Activated CD4-positive, alpha-beta T cell treated with anti-CD3 and anti-CD28 coated beads, Interleukin-2, amount 50 U/mL, for 1 hour (primary cell): ENCODE measurements at places on chromosomes 1 and 21.

DNA sequence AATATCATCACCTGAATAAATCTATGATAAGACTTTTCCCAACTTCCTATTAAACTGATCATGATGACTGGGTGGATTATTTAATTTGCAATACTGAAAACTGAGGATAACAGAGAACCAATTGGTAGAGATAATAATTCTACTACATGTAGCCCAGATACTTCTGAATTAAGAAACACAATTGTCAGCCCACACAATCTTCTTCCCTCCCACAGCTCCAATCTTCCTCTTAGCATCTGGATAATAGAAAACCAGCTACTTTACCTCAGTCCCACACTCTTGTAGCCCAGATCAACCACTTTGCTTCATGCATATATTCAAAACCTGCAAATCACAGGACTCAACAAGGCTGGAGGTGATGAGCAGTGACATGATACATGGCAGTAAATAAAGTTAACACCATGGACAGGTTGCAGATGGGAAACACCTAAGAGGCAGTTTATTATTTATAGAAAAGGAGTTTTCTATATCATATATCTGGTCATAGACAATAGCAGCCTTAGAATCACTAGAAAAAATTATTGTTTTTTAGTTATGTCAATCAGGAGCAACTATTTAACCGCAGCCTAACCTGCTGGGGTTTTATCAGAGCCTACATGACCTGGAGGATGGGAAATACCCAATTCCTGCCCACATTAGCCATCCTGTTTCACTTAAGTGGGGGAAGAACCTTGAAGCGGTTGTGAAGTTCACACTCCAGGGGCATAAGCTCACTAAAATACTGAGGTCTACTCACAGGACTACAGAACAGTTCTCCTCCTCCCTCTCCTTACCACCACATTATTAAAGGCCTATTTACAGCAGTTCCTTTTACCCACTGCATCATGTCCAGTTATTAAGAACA is 16.7 kb downstream of the FRRS1 start:
- no peak for DNase-seq

DNA sequence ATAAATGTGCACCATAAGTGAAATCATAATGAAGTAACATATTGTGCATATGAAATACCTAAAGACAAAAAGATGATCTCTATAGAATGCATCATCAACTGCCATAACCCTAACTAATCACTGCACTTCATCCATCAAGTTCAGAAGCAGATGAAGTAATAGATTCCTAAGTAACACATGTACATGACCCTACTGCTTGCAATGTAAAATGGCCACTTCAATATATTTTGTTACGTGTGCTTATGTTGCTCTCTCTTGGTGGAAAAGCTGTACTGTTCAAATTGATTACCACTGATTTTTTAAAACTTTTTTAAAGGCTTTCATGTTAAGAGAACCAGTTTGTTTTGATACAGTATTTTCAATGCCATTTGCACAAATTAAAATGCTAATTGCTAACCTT is 141.8 kb downstream of the TTLL7 start:
- DNase-seq: no peak

DNA sequence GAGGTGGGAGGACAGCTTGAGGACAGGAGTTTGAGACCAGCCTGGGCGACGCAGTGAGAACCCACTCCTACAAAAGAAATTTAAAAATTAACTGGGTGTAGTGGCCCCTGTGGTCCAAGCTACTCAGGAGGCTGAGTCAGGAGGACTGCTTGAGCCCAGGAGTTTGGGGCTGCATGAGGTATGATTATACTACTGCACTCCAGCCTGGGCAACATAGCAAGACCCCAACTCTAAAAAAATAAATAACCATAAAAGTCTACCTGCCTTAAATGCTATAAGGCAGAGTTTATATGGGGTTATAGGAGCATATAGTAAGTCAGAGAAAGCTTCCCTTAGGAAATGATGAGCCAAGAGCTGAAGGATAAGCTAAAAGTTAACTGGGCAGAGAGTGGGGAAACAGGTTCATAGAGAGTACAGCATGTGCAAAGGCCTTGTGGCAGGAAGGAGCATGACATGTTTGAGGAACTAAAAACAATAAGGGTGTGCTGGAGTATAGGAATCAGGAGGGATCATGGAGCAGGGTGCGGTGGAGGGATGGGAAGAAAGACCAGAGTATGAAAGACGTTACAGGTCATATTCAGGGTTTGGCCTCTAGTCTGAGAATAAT is 68.3 kb downstream of the ADSS2 start:
- no peak for DNase-seq

DNA sequence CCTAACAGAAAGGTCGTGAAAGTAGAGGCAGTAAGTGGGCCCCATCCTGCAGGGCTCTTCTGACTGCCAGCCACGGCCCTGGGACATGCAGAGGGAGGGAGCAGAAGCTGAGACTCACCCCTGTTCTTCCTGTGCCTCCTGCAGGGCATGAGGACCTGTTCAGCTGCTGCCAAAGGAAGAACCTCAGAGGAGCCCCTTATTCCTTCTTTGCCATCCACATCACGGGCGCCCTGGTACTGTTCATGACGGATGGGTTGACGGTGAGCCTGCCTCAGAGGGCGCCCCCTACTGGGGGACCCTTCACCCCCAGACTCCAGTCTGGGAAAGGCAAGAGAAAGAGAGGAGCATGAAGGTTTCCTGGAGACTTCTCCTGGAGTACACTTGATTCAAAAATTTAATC is 47.1 kb downstream of the ELK4 start:
- no peak for DNase-seq

- DNase-seq: no peak
These were observed 22.3 kb downstream of the PPFIA4 start for GRCh38 chr1:203048555-203049051.

- no peak for DNase-seq
These were observed 52.3 kb downstream of the SPATA46 start for GRCh38 chr1:162324396-162324795.

GRCh38 chr1:112536561-112536960 is 27.8 kb downstream of the WNT2B start:
- DNase-seq: no peak

DNA sequence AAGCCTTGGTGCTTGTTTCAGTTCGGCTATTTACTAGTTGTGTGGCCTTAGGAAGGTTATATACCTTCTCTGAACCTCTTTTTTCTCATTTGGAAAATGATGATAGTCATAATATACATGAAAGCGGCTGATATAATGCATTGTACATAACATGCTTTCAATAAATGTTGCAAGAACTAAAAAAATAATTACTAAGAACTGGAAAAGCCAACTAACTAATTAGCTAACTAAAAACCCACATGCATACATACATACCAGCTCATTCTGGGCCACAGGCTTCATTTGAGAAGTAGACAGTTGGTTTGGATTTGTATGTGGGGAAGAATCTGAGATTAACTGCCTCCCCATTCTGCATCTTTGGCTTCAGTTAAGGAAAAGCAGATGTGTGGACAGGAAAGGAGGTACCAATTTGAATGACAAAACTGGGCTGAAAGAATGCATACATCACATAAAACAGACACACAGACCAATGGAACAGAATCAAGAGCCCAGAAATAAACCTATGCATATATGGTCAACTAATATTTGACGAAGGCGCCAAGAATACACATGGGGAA is 217.9 kb downstream of the TM2D1 start:
- no peak for DNase-seq

DNA sequence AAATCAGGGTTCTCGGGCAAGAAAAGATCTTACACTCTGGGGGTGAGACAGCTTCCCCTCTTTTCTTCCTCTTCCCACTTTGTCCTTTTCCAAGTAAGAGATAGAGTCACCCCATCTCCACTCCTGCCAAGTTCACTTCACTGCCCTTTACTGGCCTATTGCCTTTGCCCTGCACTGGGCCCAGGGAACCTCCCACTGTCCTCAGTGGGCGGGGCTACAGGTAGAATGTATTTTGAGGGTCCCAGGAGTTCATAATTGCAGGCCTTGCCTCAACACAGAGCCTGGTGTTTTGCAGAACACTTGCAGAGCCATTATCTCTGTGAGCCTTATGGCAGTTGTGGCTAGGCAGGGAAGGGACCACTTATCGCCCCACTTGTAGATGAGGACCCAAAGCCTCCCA is 3.3 kb downstream of the AMPD2 start:
- DNase-seq: no peak

- DNase-seq: no peak
These were observed 83.2 kb upstream of the PPM1J start for GRCh38 chr1:112798292-112798691.

- no peak for DNase-seq
These were observed 64.3 kb upstream of the TINAGL1 start for GRCh38 chr1:31511848-31512615.

GRCh38 chr21:19013916-19014315 is 610.3 kb upstream of the TMPRSS15 start:
- DNase-seq: no peak

- no peak for DNase-seq
These were observed 55.8 kb upstream of the SELENON start for GRCh38 chr1:25744140-25744581.

GRCh38 chr1:115317101-115318012 is 20.7 kb downstream of the NGF start:
- DNase-seq: no peak

GRCh38 chr1:100575406-100575805 is 37.5 kb downstream of the GPR88 start:
- DNase-seq: no peak

DNA sequence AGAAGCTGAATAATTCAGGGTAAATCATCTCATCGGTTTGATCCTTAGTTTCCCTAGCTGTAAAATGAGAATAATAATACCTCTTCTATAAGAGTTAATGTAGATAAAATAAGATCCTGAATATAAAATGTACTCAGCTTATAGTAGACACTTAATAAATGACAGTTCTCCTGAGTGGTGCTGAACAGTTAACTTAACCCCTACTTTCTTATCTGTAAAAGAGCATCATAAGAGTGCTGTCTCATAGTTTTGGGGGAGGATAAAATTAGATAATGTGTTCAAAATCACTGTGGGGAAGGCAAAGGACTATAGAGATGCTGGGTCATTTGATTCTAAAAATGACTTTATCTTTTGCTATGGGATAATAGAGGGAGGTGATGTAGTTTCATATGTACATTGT is 593 bp downstream of the C8A start:
- DNase-seq: no peak

DNA sequence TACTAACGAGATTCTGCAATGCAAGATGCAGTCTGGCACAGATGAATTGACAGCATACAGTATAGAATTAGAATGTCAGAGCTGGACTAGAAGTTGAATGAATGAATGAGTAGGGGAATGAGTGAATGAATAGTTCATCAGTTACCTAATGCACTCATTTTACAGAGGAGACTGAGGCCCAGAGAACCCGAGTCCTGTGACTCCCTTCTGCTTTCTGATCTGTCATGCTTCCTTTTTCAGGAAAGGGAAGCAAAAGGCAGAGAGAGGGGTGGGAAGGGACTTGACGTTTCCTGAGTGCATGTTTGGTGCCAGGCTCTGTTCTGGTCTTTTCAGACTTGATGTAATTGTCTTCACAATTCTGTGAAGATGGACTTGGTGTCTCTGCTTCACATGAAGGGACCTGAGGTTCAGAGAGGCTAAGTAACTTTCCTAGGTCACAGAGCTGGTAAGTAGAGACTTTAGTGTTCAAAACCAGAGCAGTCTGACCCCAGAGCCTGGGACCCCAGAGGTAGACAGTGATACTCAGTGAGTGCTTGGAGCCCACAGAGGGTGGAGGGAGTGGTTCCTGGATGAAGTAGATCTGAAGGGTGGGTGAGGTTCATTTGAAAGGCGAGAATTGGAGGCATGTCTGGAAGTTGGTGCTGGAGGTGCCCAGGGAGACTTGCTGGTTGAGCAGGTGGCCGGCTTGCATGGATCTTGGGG is 8.0 kb upstream of the MEX3A start:
- no peak for DNase-seq

DNA sequence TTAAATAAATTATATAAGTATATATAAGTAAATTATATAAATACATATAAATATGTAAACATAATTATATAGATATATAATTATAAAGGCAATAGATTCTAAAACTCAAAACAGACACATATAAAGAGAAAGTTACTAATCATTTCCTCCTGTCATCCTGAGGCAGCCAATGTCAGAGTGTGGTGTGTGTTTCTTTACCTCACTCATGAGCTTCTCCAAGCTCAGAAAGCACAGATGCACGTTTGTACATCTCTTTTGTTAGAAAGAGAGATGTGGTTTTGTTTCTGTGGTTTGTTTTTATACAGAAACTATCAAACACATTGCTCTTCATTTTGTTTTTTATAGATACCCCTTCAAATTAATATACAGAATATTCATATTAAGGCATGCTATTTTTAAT is 594.8 kb downstream of the USP25 start:
- DNase-seq: no peak

DNA sequence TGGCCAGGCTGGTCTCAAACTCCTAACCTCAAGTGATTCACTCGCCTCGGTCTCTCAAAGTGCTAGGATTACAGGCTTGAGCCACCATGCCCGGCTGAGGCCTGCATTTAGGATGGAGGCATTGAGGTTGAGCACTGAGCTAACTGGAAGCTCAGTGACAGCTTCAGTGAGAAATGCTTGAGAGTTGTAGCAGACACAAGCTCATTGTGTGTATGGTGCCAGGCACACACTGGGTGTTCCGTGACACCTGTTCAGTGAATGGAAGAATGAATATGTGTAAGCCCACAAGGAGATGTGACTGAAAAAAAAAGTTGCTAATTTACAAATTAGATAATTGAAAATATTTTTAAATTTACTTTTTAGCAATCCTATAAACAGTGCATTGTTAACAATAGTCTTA is 21.8 kb downstream of the LURAP1 start:
- DNase-seq: no peak

GRCh38 chr1:24111996-24112779 is at the start of gene MYOM3:
Gene MYOM3 (minus strand): TSS chr1:24112135. CDS start chr1:24108636, 3,499 bp downstream.
- DNase-seq: peak; percentile 30

DNA sequence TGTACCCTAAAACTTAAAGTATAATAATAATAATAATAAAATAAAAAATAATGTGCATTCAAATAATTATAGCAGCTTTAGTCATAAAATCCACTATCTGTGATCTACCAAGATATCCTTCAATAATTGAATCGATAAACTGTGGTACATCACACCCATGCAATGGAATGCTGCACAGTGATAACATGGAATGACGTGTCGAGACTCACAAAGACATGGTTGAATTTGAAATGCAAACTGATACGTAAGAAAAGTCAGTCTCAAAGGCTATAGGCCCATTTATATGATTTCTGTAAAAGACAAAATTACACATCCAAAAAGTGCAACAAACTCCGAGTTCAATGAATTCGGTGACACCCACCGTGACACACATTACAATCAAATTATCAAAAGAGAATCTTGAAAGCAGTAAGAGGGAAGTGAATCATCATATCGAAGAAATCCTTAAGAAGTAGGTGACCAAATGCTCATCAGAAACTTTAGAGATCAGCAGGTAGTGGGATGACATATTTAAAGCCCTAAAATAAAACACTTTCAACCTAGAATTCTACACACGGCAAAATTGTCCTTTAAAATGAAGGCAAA is 5.2 kb upstream of the SPRR2E start:
- no peak for DNase-seq

DNA sequence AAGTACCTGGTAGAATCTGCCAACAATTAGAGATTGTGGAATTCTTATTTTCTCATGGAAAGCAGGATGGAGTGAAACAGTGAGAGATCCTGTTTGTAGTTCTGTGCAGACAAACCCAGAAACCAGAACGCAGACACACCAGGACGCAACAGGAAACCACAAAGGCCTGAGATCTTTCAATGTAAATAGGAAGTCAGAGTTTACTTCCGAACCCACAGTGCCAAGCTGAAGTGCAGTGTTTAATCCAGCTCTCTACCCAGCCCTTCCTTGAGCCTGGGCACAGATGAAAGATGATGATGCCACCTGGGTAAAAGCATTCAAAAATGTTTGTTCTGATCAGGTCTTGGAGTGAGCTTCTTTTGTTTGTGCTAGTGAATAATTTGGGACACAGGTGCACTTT is 244.2 kb upstream of the HOOK1 start:
- DNase-seq: peak; percentile 4
